AG04450 (cell line): ENCODE measurements at places on chromosomes 11 and 22.

DNA sequence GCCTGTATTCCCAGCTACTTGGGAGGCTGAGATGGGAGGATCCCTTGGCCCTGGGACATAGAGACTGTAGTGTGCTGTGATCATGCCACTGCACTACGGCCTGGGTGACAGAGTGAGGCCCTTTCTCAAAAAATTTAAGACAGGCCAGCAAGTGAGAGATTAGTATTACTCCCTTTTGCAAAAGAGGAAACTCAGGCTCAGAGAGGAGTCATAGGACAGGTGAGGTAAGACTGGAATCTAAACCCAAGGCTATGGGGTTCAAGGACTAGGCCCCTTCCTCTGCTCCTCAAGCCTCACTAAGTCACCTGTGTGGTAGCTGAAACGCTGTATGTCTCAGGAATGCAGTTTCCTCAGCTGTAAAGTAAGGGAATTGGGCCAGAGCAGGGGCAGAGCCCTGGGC lies 1.6 kb upstream of the P2RY2 start:
- no peak for DNase-seq

- no peak for DNase-seq
These were observed 624.5 kb downstream of the TBC1D22A start for GRCh38 chr22:47386812-47387510.

DNA sequence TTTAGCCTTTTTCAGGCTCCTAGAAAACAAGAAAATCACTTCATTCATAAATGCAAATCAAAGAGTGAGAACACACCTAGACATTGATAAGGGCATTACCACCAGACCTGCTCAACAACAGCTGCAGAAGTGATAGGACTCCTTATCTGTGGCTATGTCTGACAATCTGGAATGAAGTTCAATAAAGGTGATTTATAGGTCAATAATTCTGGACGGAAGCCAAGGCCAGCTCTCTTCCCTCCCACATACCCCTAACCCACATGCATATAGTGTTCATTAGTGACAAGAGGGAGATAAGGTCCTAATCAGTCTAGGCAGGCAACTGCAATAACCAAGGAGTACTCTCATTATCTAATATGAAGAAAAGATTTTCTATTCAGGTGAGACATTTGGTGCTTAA lies 111.3 kb downstream of the ETS1 start:
- DNase-seq, result no peak

- DNase-seq, result peak; percentile 50
These were observed 15.5 kb upstream of the DEPDC7 start for GRCh38 chr11:33000181-33000580.

- no peak for DNase-seq
These were observed 16.6 kb downstream of the SCUBE1 start for GRCh38 chr22:43326331-43327156.

- no peak for DNase-seq
These were observed 706 bp upstream of the OR51E1 start for GRCh38 chr11:4643076-4643475.

DNA sequence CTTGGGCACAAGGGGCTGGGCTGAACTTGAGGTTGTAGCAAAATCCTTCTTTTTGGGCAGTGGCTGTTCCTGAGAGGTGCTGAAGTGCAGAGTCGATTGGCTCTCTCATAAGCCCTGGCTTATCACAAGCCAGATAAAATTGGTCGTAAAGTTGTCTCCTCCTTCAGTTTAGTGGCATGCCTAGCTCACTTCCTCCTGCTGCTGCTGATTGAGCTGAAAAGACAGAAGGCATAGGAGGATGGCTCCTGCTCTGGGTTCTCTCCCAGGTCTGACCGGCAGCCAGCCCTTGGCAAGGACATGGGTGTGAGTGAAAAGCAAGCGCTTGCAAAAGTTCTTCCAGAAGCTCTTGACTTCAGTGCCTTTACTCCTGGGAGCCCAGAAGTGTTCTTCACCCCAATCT lies 83.9 kb downstream of the LDLRAD3 start:
- DNase-seq, result no peak

DNA sequence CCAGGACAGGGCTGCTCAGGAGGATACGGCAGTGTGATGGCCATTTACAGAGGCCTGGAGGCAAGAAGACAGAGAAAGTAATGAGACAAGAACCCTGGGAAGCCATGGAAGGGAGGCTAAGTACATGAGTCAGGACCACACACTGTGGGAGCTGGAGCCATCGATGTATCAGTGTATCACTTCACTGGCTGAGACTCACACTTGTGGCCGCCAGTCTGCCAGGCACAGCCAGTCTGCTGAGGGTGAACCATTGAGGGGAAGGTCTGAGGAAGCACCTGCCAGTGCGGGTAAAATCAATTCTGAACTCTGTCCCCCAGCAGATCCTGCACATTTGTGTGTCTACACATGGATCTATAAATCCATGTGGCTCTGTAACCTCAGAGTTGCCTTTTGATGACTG lies 195.6 kb downstream of the GRIK4 start:
- DNase-seq, result no peak
